ENCODE measurements at places on chromosomes 12 and 14. TPM values are rescaled to one million over a fixed set of nuclear protein-coding genes. Genes with fewer than 3 reads are reported as not detected.

GRCh38 chr14:81252278-81252677 is 31.5 kb upstream of the GTF2A1 start:
- DNase-seq, result no peak

DNA sequence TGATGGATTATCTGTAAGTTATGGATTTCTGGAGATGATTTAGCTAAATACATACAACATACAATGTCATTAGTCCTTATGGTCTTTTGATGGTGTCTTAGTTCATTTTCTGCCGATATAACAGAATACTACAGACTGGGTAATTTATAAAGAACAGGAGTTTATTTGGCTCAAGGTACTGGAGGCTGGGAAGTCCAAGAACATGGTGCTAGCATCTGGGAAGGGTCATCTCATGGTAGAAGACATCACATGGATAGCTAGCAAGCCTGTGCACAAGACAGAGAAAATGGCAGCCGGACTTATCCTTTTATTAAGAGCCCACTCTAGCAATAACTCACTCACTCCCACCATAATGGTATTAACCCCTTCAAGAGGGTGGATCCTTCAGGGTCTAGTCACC is 24.2 kb downstream of the KLHL28 start:
- no peak for DNase-seq

DNA sequence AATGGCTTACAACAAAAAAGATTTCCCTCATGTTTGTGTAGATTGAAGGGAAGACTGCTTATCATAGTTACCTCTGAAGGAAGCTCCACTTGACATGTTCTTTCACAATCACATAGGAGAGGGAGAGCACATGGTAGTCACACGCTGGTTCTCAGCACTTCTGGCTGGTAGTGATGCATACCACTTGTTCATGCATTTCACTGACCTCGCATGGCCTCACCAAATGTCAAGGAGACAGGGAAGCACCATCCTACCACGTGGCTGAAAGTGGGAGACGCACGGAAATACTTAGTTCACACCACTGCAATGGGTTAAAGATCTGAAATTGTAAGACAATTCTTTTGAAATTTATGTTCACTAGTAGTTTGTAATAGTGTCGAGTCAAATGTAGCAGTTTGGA is 74.0 kb downstream of the PDE3A start:
- no peak for DNase-seq

- no peak for DNase-seq
Observed at GRCh38 chr12:22101749-22102243, 55.8 kb downstream of the CMAS start.

- no peak for DNase-seq
Observed at GRCh38 chr14:51726166-51726899, 74.6 kb downstream of the FRMD6 start.

PRPF40B gene
- 19.9 TPM for total RNA-seq

DNAI7 gene
- 0.49 TPM for total RNA-seq
